ENCODE measurements at places on chromosomes 7 and 10.

DNA sequence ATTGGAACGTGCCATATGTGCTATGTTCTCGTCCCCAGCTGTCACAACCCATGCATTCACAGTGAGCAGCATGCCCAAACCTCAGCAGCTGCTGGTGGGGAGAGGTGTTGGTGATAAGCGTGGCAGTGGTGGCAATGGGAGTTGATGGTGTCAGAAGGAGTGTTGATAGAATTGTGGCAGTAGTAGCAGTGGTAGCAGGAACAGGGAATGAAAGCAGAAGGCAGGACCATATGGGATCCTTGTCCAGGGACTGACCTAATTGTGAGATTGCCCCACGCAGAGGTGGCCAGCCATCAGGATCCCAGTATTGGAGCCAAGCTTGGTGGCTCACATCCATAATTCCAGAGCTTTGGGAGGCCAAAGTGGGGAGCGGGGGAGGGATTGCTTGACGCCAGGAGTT is 276.3 kb downstream of the GALNT17 start:
- no peak for DNase-seq

GRCh38 chr7:151728746-151729145 is 148.2 kb downstream of the PRKAG2 start:
- no peak for DNase-seq

- no peak for DNase-seq
Observed at GRCh38 chr7:146768957-146769356, 652.4 kb downstream of the CNTNAP2 start.

DNA sequence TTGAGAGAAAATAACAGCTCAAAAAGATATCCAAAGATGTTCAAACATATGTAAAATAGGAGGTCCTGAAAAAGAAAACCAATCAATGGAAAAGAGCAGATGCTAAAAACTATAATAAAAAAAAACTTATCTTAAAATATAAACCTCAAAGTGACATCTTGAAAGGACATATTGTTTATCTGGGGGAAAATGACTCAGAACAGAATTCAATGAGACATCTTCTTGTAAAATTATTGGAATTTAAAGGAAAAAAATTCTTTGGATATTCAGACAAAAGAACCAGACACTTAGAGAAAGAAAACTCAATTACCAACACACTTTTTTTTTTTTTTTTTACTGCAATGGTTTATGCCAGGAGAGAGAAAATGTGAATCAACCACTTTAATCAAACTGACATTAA is 58.9 kb downstream of the NAMPT start:
- no peak for DNase-seq

DNA sequence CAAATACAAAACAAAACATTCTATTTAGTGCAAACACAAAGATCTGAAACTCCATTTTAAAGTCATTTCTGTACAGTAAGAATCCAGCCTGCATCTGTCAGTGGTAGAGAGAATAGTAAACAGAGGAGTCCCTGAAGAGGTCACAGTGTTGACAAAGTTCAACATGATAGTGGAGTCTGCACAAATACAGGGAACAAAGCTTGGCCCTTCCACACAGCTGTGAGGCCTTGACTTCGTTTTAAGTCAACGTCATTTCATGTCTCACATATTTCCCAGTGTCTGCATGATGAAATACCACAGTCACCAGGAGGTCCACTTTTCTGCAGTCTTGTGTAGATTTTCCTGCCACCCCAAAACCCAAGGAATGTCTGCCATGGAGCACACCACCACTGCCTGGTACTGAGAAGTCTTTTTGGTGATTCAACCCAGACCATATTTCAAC is 33.0 kb downstream of the CYP26A1 start:
- DNase-seq, result no peak

DNA sequence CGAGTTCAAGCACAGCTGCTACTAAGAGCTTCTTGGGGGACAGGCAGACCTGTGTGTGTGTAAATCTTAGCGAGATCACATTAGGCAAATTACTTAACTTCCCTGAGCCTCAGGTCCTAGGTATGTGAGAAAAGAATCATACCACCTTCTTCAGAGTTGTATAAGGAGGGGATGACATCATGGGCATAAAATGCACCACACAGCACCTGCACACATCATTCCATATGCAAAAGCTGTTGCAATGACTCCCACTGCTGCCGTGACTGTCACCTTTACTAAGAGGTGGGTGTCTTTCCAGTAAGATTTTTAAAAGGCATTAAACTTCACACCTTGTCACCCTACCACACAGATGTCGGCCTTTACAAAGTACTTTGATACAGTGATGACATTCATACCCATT is 146.0 kb downstream of the FANK1 start:
- DNase-seq, result no peak

GRCh38 chr7:66776800-66777442 is 36.4 kb downstream of the RABGEF1 start:
- no peak for DNase-seq

DNA sequence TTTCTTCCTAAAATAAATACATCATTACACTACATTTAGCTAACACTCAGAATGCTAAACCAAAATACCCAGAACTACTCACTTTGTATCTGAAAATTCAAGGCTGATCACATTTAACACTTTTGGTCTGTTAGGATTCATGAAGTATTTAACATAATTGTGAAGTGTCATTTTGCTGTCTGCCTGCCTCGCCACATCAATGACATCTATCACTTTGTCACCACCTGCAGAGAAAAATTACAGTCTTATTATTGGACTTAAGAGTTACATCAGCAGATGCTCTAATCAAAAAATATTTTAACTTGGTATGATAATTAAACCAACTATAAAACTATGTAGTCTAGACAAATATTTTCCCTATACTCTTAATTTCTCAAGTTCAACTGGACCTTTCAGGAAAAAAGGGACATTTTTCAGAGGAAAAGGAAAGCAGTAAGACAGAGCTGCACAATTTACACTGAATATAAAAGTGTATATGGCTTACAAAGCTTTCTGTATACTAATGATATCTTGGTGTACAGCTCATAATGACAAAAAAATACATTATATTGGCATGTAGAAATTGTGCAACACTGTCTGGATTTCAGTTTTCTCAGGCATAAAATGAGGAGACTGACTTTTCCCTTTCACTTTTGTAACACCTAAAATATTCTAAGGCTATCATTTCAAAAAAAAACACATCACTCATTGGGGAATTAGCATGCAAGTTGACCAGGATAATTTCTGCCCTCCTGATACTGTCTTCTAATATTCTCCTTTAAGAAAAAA is 49.2 kb downstream of the KDM7A start:
- DNase-seq, result no peak

DNA sequence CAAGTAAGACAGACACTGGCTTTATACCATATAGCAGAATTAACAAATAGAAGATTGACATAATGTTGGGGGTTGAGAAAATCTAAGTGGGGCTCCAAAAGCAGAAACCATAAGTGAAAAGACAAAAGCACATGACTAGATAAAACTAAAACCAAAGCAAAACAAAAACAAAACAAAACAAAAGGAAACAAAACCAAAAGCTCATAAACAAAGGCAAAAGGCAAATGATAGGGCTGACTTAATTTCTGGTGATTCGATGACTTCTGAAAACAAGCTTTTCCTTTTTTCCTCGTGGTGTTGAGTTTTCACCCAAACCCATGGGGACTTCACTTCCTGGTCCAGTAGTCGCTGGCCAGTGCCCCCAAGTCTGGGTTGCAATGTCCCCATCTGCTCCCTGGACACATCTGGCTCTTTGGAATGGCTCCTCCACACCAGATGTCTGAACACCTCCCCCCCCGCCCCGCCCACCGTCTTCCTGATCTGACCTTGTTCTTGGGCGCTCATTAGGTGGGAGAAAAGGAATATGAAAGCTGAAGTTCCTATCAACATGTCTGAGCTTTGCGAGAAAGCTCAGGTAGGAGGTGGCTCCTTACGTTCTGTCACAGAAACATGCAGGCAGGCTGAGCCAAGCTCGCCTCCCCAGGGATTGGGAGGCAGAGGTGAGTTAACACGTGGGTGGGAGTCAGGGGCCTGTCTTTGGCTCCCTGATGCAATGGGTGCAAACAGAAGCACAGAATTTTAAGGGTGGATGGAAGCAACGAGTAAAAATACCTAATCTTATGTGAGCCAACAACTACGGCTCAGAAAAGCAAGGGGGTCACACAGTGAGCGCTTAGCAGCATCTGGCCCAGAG is 121.0 kb downstream of the NEURL1 start:
- DNase-seq, result no peak

- DNase-seq, result no peak
Observed at GRCh38 chr10:22704942-22705341, 9.4 kb downstream of the PIP4K2A start.

- DNase-seq, result no peak
Observed at GRCh38 chr7:95596198-95597063, at the start of gene PDK4. TSS of gene PDK4 (minus strand) at chr7:95596516. CDS start at chr7:95596293, 223 bp downstream.

GRCh38 chr10:44979281-44980191 is 927 bp upstream of the DEPP1 start:
- DNase-seq, result no peak

GRCh38 chr7:44077061-44077460 is 5.3 kb downstream of the POLM start:
- no peak for DNase-seq

GRCh38 chr10:100968863-100969186 is 479 bp upstream of the SEMA4G start:
- no peak for DNase-seq

DNA sequence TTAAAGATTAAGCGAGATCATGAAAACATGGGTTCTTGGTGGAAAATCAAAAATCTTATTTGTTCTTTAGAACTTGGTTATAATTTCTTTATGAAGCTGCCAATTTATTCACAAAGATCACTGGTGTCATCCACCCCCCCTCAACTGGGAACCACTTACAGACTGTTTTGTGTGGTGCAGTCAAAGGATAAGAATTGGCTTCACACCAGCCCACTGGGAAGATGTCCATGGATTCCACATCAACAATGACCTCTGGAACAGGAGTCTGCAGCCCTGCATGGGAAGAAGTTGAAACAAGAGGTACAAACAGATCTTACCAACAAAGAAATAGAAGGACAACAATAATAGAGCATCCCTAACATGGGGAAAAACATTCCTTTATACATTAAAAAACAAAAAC is 205.2 kb downstream of the SFMBT2 start:
- no peak for DNase-seq

GRCh38 chr7:2909043-2909442 is 64.9 kb upstream of the GNA12 start:
- no peak for DNase-seq

DNA sequence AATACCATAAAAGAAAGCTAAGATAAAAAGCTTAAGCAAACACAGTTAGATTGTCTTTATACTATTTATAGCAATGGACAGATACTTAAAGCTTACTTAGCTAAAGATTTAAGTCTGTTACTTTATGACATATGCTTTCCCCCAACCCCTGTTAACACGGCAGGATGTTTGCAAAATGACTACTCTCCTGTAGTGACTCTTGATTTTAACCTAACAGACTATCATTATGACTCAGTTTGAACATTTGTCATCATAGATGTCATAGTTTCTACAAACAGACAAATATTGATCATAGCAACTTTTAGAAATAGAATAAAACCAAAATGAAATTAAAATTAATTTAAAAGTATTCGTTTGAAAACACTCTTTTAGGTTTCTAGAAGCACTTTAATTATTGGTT is 7.8 kb upstream of the COMMD3 start:
- DNase-seq, result no peak

- no peak for DNase-seq
Observed at GRCh38 chr7:139571651-139572050, 48.2 kb downstream of the CLEC2L start.

GRCh38 chr7:151389768-151390597 is 19.9 kb downstream of the WDR86 start:
- no peak for DNase-seq

DNA sequence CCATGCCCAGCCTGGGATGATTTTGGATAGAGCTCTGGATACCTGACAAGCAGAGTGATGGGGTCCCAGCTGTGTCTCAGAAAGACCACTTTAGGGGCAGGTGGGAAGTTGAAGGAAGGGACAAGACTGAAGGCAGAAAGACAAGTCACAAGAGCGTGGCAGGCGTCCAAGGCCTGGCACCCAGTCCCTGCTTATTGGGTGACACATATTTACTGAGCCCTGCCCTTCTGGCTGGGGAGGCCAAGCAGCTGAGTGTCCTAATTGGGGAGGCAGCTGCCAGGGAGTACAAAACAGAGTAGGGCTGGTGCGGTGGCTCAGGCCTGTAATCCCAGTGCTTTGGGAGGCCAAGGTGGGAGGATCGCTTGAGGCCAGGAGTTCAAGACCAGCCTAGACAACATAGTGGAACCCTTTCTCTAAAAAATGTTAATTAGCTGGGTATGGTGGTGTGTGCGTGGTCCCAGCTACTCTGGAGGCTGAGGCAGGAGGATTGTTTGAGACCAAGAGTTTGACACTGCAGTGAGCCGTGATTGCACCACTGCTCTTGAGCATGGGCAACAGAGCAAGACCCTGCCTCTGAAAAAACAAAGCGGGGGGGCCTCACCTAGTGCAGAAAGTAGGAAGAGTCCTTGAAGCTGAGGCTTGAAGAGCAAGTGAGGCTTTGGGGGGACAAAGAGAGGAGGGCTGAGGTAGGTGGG is 53.0 kb upstream of the GTF2I start:
- DNase-seq, result no peak

- no peak for DNase-seq
Observed at GRCh38 chr10:109956454-109957091, 33.3 kb upstream of the XPNPEP1 start.

- no peak for DNase-seq
Observed at GRCh38 chr10:53314876-53315275, 542.3 kb upstream of the MBL2 start.

DNA sequence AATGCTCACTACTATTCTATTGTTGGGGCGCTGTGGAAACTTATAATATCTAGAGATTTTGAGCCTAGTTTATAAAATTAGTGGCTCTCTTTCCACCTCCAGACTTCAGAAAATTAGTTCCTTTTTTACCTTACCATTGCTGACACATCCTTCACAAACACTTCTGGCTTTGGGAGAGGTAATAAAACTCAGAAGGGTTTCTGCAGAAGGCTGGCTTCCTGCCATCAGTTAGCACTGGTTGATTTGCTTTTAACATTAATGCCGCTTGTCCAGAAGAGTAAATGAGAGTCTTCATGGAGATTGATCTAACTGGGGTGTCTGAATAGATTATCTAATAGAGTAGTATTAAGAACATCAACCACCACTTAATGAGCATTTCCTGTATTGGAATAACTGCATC is 20.3 kb downstream of the ACSM6 start:
- no peak for DNase-seq

- DNase-seq, result no peak
Observed at GRCh38 chr7:45017253-45017652, 17.3 kb downstream of the CCM2 start.

DNA sequence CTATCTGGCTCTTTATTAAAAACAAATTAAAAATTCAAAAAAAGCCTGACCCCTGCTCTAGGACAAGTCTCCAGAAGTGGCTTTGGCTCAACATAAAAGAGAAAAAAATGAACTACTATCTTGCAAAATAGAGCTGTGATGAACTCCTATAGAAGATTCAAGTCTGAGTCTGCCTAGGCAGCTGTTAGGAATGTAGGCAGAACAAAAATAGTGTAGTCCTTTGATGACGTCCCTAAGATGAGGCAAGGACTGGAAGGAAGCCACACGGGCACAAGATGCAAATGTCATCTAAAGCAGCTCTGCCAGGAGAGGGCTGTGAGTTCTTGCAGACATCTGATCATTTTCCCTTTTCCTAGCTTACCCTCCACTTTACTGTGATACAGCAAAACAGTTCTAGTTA is 20.5 kb downstream of the ASNS start:
- no peak for DNase-seq

- no peak for DNase-seq
Observed at GRCh38 chr7:146150153-146150552, 33.6 kb downstream of the CNTNAP2 start.

All from activated gamma-delta T cell treated with anti-CD3 and anti-CD28 coated beads, Interleukin-2, amount 50 U/mL, for 16 hours (primary cell).